Kasumi-1 (cell line): ENCODE measurements at places on chromosomes 16 and 17.

GRCh38 chr17:77779711-77780539, 178.6 kb upstream of the TNRC6C start:
- DNase-seq = no peak

GRCh38 chr17:75269844-75270217, 1.2 kb downstream of the MIF4GD start:
- no peak for DNase-seq

DNA sequence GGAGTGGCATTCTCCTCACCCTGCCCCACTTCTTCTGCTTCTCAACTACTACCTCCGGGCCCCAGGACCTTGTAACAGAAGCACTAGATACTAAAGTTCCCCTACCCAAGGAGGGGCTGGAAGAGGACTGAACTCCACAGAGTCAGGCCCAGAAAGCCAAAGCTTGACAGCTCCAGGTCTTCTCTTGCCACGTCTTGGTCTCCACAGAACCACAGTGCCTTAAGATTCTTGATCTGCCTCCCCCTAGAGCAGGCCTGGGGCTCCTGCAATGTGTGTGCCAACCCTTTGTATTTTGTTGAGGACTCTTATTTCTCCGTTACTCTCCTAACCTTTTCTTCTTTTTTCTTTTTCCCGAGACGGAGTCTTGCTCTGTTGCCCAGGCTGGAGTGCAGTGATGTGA, 4.0 kb downstream of the SLC16A13 start:
- no peak for DNase-seq

DNA sequence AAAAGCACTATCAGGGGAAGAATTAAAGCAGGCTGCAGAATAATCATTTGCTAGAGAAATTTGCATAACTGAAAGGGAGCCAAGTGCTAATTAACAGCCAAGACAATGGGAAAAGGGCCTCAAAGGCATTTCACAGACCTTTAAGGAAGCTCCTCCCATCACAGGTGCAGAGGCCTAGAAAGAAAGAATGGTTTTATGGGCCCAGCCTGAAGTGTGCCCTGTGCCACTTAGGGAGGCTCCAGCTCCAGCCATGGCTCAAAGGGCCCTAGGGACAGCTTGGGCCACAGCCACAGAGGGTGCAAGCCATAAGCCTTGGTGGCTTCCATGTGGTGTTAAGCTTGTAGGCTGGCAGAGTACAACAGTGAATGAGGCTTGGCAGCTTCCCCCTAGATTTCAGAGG, 50.1 kb downstream of the RNF112 start:
- DNase-seq = no peak

- no peak for DNase-seq
Measured at GRCh38 chr16:53664724-53665345, 38.8 kb downstream of the RPGRIP1L start.

DNA sequence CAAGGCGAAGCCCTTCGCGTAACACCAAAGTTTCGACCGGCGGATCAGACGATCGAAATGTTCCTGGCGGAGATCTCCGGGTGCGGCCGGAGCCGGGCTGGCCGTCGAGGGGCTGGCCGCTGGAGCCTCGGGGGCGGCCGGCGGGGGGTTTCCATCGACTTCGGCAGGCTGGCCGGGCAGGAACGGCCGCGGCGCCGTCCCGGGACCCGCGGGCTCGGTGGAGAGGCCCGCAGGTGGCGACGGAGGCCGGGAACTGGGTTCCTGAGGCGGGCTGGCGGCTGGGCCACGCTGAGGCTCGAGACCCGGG, 1.1 kb downstream of the EPOP start:
- no peak for DNase-seq
